RWPE1 (cell line): ENCODE measurements at places on chromosomes 3 and 15.

GRCh38 chr15:86829245-86829644 is 749.6 kb downstream of the AGBL1 start:
- no peak for DNase-seq

- no peak for DNase-seq
Measured at GRCh38 chr3:151483961-151484520, 23.2 kb upstream of the IGSF10 start.

- no peak for DNase-seq
Measured at GRCh38 chr3:177352424-177352823, 155.1 kb upstream of the TBL1XR1 start.

DNA sequence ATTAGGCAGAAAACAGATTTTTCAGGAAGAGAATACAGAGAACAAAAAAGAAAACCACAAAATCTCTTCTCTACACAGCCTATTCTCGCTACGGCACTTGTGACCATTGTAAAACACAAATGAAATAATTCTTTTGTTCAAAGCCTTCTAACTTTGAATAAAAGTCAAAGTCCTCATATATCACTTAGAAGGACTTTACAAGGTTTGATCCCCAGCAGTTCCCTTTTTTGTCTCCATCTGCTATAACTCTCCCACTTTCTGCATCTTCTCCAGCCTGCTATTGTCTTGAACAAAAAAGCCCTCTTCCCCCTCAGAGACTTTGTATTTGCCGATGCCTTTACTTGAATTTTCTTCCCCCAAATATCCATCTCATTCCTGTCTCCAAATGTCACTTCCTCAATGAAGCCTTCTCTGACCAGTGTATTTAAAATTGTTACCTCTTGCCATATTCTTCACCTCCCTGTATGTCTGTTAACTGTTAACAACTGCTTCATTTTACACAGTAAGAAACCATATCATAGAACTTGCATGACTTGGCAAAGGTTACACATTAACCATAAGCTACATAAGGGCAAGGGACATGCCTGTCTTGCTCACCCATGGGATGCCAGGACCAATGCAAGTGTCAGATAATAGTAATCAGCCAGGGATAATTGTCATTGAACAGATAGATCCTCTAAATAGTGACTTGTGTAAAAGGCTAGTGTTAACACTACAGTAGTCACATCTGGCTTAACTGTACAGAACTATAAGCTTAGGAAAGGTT is 122.4 kb downstream of the CBLB start:
- DNase-seq, result no peak

DNA sequence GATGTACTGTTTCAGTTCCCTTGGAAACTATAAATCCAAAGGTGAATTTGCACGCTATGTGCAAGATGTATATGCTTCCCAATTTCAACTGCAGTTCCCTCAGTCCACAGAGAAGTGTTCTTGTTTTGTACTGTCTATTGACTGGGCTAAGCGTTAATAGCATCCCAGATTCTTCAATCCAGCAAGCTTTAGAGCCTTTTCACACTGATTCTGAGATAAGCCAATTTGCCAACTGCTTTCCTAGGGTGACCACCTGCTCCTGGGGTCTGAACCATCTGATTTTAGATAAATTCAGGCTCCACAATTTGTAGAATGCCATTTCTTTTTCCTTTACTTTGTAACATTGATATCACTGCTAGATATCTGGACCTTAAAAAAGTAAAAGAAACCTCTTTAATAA is 340.1 kb downstream of the PTPRG start:
- no peak for DNase-seq

GRCh38 chr3:135368316-135368715 is 573.3 kb downstream of the EPHB1 start:
- no peak for DNase-seq

DNA sequence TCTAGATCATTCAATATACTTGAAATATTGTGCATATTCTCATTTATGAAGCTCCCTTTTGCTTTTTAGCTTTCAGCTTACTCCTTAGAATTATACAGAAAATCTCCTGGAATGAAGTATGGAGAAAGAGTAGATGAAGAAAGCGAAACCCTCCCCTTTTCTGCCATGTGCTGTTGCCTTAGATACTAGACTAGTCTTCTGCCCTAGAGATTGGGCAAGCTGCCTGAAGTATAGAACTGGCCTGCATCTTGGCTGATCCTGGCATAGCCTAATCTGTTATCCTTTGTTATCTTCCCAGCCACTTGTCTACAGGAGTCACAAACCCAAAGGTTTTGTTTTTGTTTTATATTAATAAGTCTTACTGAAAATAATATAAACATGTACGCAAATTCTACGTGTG is 138.8 kb downstream of the RBPMS2 start:
- no peak for DNase-seq

DNA sequence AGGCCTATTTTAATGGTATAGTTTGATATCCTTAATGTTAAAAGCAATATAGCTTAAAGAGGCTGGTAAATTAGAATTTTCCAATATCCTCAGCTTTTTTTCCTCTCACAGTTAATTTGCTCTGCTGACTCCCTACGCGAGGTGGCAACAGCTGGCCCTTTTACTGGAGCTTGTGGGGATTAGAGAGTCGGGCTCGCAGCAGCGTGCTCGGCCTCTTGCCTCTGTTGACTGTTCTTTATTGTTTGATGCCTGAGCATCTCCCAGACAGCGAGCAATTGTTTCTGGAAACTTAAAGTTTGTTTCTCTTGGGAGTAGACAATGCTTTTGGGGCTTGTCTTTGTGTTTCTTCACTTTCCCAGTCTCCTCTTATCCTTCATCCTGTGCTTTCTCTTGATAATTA is 80.8 kb downstream of the OPA1 start:
- DNase-seq, result no peak
